ENCODE measurements at places on chromosomes 2 and 18. TPM values are rescaled to one million over a fixed set of nuclear protein-coding genes. Genes with fewer than 3 reads are reported as not detected.

FSIP2 gene
- total RNA-seq: 13.8 TPM

INHBB gene
- not detected for total RNA-seq

STK17B gene
- 3.4 TPM for total RNA-seq

NT5DC4 gene
- total RNA-seq: not detected

TMEM247 gene
- not detected for total RNA-seq

C2orf78 gene
- total RNA-seq: not detected

TCF23 gene
- not detected for total RNA-seq

CCBE1 gene
- 1.8 TPM for total RNA-seq

SP110 gene
- 0.35 TPM for total RNA-seq

STPG4 gene
- total RNA-seq: not detected

VAMP5 gene
- 7.7 TPM for total RNA-seq

MBP gene
- total RNA-seq: 0.04 TPM

CKAP2L gene
- 1.7 TPM for total RNA-seq

POTEC gene
- not detected for total RNA-seq

ERBB4 gene
- 29.7 TPM for total RNA-seq

PROKR1 gene
- total RNA-seq: 0.04 TPM

HOXD3 gene
- 0.12 TPM for total RNA-seq

MPV17 gene
- 56.3 TPM for total RNA-seq

EFHD1 gene
- total RNA-seq: 8.0 TPM

DES gene
- total RNA-seq: 47.0 TPM

CD302 gene
- total RNA-seq: 0.42 TPM

CROCC2 gene
- total RNA-seq: not detected

MAP3K19 gene
- not detected for total RNA-seq

CPLX4 gene
- total RNA-seq: not detected

SLC11A1 gene
- 0.25 TPM for total RNA-seq

CD226 gene
- 0.21 TPM for total RNA-seq

TMEM200C gene
- total RNA-seq: 26.8 TPM

ACVR1C gene
- total RNA-seq: 0.04 TPM

CCDC74A gene
- total RNA-seq: 20.6 TPM

IL36G gene
- total RNA-seq: 0.30 TPM

ALPP gene
- not detected for total RNA-seq

TBR1 gene
- 0.48 TPM for total RNA-seq

PLA2R1 gene
- total RNA-seq: 0.09 TPM

ITSN2 gene
- 20.4 TPM for total RNA-seq

SFT2D3 gene
- 9.3 TPM for total RNA-seq

COLEC12 gene
- 61.1 TPM for total RNA-seq

CFAP221 gene
- 11.0 TPM for total RNA-seq

CTNNA2 gene
- total RNA-seq: 15.5 TPM

LAMA1 gene
- 36.8 TPM for total RNA-seq

BMP10 gene
- 0.95 TPM for total RNA-seq

GAREM1 gene
- total RNA-seq: 9.1 TPM

IL1R1 gene
- total RNA-seq: 0.21 TPM

LHCGR gene
- total RNA-seq: not detected

DLGAP1 gene
- 7.9 TPM for total RNA-seq

PID1 gene
- total RNA-seq: 0.42 TPM

CD207 gene
- total RNA-seq: not detected

SPATA3 gene
- not detected for total RNA-seq

ZNF519 gene
- total RNA-seq: 12.0 TPM

CXCR4 gene
- total RNA-seq: 2.4 TPM

DAPL1 gene
- not detected for total RNA-seq

ORC2 gene
- total RNA-seq: 8.5 TPM
